Stimulated activated CD4-positive, alpha-beta T cell treated with anti-CD3 and anti-CD28 coated beads, Interleukin-4, amount 100 ng/mL, for 24 hours (primary cell): ENCODE measurements at places on chromosomes 3 and 15.

- DNase-seq: no peak
Observed at GRCh38 chr3:48107227-48107626, 81.0 kb downstream of the CDC25A start.

- no peak for DNase-seq
Observed at GRCh38 chr3:161551697-161552096, 55.1 kb downstream of the OTOL1 start.

DNA sequence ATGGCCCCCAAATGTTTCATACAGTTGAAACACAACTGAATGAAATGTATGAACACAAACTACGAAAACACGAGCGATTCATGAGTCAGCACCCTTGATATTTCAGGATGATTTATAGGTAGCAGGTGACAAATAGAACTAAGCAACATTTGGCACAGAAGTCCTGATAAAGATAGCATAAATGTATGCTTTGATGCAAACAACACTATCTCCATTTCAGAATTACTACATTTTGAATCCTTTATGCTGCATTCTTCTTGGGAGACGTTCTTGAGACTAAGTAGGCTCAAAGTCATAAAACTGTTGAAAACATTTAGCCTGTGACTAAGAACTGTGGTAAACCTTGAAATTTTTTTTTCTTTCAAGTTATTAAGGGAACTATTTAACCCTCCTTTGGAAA lies 200.3 kb upstream of the ICE2 start:
- no peak for DNase-seq

GRCh38 chr3:184338511-184338945 lies 1.1 kb downstream of the FAM131A start:
- no peak for DNase-seq

DNA sequence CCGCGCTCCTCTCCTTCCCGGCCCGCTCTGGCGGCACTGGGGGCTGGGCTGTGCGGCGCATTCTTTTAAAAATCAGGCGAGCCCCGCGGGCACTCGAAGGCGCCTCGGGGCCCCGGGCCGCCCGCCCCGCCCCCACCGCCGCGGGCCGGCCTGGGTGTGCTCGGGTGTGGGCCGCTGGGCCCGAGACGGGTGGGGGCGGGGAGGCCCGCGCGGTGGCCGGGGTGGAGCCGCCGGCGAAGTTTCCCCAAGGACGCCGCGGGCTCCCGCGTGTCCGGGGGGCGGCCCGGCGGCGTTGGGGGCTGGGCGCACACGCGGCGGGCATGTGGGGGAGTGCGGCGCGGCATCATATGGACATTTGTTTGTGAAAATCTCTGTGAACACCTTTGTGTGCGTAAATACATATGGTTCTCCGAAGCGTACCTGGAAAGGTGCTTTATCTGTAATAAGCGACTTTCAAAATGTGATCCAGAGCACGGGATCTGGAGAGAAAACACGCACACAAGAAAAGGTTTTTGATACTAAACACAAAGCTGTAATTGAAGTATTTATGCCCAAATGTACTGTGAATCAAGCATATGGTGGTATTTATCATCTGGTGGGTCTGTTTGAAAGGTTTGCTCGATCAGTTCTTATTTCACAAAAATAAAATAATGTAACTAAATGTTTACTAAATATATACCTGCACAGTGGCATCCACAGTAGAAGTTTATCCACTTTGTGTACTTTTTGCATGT lies 612 bp upstream of the TBL1XR1 start:
- no peak for DNase-seq

- DNase-seq: no peak
Observed at GRCh38 chr3:133857767-133858166, 37.9 kb downstream of the RAB6B start.

GRCh38 chr3:37984051-37984450 lies 6.5 kb upstream of the VILL start:
- no peak for DNase-seq

GRCh38 chr3:65572175-65572777 lies 466.4 kb downstream of the MAGI1 start:
- no peak for DNase-seq

DNA sequence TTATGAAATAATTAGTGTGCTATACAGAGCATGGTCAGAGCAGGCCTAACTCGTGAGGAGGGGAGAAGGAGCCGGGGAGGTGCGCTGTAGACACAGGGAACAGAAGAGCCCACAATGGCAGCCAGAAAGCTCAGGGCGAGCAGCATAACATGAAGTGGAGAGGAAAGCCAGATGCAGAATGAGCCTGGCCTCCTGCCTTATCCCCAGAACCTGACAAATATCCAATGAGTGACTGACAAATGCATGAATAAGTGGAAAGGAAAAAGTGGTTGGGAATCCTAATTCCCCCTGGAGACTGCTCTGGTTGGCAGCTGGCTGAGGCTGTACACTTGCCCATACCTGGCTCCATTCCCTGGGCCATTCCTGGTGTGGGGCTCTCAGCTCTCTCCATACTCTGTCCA lies 9.2 kb upstream of the MST1R start:
- no peak for DNase-seq

- no peak for DNase-seq
Observed at GRCh38 chr15:67138891-67139855, 73.8 kb downstream of the SMAD3 start.

DNA sequence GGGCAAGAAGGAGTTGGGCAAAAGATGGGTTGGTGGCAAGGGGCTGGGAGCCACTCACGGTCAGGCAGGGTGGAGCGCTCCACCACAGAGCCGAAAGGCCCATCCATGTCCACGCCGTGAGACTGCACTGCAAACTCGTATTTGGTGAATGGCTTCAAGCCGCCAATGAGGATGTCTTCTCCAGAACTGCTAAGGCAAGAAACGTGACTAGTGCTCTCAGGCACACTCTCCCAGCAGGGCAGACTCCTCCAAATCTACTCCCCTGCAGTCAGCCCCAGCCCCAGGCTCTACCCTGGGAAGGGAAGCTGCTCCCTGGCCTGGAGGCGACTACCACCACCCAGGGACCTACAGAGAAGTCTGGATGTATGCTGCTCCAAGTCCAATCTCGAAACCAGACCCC lies 11.4 kb upstream of the IGDCC3 start:
- no peak for DNase-seq

DNA sequence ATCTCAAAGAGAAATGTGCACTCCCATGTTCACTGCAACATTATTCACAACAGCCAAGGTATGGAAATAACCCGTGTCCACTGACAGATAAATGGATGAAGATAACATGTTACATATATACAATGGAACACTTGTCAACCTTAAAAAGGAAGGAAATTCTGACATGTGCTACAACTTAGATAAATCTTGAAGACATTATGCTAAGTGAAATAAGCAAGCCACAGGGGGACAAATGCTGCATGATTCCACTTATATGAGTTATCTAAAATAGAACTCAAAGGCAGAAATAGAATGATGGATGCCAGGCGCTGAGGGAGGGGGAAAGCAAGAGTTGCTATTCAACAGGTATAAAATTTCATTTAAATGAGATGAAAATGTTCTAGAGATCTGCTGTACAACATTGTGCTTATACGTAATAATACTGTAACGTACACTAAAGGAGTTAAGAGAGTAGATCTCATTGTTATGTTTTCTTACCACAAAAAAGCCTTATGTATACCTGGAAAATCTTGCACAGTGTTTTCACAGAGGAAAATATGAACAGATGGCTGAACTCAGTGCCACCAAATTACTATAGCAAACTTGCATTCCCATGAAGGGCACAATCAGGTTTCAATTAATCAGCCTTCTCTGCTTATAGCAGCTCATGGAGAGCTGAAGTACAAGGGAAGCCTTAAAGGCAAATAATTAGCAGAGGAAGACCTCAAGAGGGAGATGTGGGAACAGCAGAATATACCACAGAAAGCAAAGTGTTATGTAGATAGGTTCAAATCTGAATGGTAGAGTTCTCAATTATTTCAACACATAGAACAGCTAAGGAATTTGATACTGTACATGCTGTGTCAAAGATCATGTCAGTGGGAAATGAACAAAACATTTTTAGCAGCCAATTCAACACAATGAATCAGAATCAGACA lies 8.1 kb upstream of the VPS39 start:
- no peak for DNase-seq
